ENCODE measurements at places on chromosomes 4 and X. TPM values are rescaled to one million over a fixed set of nuclear protein-coding genes. Genes with fewer than 3 reads are reported as not detected.

PDS5A gene
- 42.9 TPM for total RNA-seq

DNA sequence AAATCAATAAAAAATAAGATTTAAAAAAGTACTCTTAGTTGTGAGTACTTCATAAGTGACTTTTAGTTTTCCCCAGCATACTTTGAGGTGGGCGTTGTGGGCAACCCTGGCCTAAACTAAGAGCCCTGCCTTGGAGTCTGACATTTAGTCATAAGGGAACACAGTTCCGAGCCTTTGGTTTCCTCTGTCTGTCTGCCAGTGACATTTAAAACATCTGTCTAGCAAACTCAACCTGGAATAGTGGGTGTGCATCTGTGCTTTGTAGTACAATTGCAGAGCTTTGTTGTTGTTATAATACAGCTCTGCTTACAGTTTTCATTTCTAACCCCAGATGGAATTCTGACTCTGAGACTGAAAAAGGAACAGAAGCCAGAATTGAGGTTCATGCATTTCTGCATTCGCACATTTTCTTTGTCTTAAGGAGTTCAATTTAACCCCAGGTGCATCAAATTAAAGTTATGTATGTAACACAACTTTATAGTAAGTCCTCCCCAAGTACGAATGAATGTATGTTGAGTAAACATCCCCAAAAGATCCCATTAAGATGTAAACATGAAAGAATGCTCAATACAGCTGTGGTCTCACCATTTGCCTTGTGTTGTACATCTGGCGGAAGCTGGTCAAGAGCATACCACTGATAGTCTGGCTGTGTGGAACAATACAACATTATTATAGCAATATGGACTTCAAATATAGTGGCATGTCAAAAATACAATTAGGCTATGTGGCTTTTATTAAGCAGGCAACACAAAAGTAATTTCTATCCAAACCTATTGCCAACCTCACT is 25.9 kb downstream of the TNIP3 start:
- no peak for DNase-seq

DNA sequence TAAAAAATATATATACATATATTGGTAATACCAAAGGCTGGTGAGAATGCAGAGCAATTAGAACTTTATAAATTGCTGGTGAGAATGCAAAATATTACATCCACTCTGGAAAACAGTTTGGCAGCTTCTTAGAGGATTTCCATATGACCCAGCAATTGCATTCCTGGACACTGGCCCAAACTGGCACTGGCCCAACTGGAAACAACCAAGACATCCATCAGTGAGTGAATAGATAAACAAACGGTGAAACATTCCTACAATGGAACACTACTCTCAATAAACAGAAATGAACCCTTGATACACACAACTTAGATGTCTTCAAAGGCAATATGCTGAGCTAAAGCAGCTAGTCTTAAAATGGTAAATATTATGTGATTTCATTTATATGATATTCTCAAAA is 524.2 kb downstream of the IQCM start:
- no peak for DNase-seq

RPL9 gene
- total RNA-seq, result 3,832 TPM

GRCh38 chr4:89800012-89800516 is 36.9 kb downstream of the SNCA start:
- DNase-seq, result no peak

FGF5 gene
- total RNA-seq, result not detected

DNA sequence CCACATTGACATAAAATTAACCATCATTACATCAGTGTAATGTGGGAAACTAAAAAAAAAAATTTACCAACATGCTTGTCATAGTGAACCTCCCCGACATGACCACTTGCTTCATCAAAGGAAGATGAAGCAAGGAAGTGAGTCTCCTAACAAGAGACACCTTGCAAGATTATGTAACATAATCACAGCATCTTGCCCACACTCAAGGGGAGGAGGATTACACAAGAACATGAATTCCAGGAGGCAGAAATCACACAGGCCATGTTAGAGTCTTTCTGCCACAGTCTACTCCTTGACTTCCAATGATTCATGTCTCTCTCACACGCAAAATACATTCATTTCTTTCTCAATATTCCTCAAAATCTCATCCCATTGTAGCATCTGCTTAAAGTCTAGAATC is 93.3 kb downstream of the AKAP4 start:
- DNase-seq, result no peak

PLXNA3 gene
- 2.1 TPM for total RNA-seq

TACR3 gene
- total RNA-seq, result not detected

DNA sequence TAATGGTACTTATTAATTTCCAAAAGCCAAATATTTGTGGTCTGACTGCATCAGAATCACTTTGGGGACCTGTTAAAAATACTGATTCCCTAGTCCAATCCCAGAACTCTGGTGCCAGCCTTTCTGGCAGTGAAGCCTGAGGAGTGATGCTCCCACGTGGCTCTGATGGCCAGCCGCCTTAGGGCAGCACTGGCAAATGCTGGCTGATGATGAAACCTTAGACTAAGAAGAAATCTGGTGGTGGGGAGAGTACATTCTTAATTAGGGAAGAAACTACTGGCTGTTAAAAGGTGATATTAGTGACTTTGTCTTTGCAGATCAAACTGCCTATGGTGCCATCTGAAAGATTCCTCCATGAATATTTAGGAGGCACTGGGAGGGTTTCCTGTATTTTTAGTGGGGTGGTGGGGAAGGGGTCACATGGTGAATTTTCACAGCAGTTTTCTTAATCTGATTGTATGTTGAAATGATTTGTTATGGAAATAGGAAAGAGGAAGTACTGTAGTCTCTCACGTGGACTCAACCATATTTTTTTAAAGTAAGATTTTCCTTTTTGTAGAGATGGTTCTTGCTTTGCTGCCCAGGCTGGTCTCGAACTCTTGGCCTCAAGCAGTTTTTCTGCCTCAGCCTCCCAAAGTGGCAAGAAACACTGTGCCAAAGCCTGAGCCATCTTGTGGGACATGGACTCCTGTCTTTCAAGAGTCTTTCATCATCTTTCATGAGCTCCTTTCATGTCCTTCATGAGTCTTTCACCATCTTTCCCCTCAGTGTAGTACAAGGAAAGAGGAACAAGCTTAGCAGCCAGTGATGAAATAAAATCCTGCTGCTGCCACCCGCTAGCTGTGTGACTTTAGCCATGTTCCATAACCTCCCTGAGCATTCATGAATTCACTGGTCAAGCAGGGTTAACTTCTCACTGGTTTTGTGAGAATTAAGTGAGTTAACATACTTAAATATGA is 90.8 kb downstream of the ZNF330 start:
- no peak for DNase-seq

NUDT11 gene
- total RNA-seq, result 4.7 TPM

- DNase-seq, result no peak
These were observed 210.7 kb upstream of the PPP1R2C start for GRCh38 chrX:42988700-42989099.

DNA sequence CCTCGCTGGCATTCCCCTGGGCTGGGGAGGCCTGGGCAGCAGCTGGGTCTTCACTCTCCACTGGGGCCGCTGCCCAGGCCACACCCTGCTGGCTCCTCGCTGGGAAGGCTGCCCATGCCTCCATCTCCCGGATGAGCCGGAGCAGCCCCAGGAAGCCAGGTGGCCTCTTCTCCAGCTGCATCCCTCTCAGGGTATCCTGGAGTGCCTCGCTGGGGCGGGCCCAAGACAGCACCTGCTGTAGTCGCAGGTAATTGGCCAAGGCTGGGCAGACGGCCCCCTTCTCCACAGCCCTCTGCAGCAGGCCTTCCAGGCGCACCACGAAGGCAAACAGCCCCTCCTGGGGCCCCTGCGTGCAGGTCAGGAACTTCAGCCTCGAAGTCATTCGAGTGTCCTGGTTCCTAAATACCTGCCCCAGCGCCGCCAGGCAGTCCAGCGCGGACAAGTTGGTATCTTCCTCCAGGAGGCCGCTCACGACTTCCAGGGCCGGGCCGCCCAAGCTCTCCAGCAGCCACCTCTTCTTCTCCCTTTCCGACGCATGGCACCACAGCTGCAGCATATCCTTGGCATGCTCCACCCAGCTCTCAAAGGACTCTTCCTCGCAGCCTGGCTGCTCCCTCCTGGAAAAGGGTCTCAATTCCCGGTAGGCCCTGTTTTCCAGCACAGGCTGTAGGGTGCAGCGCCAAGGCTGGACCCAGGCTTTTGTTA is 3.7 kb downstream of the PNMA6E start:
- DNase-seq, result no peak

MECP2 gene
- 29.7 TPM for total RNA-seq

DNA sequence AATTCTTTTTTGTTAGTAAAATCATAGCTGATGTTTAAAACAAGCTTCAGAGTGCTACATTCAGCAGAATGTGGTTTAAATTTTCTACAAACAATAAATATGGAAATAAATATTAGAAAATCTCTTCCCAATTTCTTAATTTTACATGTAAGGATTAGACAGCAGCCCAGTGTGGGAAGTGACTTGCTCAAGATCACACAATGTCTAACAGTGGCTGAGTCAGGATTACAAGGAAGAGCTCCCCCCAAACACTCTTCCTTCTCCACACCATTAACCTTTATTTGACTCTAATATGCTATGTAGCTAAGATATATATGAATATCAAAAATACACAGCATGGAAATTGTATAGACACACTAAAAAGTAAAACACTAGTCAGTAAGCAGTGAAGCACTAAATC is 59.5 kb downstream of the SLC10A7 start:
- DNase-seq, result no peak

NRK gene
- total RNA-seq, result 3.8 TPM

FRG1 gene
- total RNA-seq, result 25.6 TPM

PCDH19 gene
- total RNA-seq, result 5.2 TPM

GRCh38 chr4:182918044-182918607 is 940 bp upstream of the DCTD start:
- DNase-seq, result no peak
